Hepatic stellate cell (primary cell): ENCODE measurements at places on chromosomes 7 and 10.
A peak's percentile ranks its signal among the peaks of the same experiment; 100 is the strongest.

DNA sequence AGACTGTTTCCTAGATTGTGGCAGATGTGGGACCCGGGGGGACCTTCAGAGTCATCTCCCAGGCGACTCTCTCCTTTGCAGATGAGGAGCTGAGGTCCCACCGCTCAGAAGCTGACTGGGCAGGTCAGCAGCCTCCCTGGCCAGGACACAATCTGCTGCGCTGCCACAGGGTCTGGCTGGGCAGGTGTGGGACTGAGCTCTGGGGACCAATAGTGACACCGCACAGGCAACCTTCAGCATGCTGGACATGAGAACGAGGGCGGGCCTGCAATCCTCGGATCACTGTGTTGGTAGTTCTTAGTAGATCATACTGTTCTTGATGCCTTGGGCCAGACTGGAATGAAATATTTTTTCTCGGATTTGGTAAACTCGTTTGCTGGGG, 20.5 kb upstream of the CRYGN start:
- no peak for DNase-seq

GRCh38 chr7:139820089-139820488, 9.0 kb upstream of the TBXAS1 start:
- DNase-seq: no peak

- DNase-seq: no peak
Observed at GRCh38 chr7:116957874-116958273, 4.6 kb downstream of the ST7 start.

GRCh38 chr7:80151274-80151665, 16.6 kb downstream of the GNAI1 start:
- DNase-seq: no peak

DNA sequence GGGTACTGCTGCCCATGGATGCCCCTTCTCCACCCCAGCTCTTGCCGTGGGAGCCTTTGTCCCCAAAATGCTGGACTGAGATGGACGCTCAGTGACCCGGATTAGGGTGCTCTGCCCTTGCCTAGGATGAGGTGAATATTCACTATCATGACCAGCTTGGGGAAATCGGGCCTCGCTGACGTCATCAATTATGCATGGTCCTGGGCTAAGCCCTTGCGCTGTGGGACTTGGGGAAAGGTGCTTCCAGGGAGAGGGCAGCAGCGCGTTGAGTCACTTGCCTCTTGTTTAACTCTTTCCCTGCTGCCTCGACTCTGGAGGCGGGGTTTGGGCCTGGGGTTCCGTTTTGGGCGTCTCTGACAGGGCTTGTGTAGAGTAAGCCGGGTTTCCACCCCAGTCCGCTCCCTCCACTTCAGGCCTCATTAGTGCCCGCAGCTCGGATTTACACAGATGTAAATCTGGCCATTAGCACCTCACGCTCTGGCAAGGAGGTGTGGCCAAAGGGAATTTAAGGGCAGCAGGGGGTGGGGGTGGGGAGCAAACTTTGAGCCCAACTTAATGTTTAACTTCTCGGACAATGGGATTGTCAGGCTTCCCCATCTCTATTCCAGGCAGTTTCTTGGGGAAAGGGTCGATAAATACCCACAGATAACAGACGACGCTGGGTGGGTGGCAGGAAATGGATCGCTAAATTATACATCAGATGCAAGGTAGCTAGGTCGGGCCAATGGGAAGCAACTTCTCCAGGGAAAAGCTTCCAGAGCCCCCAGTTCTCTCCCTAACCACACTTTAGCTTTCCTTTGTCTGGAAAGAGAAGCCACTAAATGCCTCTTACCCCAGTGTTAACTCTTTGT, 51.3 kb upstream of the TCF7L2 start:
- no peak for DNase-seq

GRCh38 chr7:132603220-132603833, 27.1 kb upstream of the PLXNA4 start:
- DNase-seq: no peak

- DNase-seq: no peak
Observed at GRCh38 chr10:92164036-92164696, 126.7 kb downstream of the CPEB3 start.

DNA sequence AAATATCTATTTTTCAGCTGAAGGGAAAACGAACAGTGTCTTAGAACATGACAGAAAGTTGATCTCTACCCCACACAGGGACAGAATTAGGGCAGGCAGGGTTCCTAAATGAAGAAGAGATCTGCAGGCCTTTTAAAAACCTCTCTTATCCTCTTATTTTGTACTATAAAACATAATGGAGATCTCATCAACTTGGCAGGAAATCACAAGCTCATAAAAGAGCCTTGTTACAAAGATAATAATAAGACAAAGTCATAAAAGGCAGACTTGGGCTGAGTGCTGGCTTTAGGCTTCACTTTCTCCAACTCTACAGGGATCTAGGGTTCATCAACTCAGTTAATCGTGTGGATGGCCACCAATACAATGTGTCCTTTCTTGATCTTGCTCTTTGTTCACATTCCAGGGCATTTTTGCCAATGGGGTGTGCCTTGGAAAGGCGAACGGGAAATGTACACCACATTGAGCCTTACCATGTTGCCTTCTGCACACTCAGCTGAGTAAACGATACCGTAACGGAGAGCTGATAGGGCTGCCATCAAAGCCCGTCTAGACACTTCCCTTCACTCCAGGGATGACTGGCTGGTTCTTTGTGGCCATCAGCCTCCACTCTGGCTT, 7.1 kb upstream of the TEX36 start:
- DNase-seq: no peak

DNA sequence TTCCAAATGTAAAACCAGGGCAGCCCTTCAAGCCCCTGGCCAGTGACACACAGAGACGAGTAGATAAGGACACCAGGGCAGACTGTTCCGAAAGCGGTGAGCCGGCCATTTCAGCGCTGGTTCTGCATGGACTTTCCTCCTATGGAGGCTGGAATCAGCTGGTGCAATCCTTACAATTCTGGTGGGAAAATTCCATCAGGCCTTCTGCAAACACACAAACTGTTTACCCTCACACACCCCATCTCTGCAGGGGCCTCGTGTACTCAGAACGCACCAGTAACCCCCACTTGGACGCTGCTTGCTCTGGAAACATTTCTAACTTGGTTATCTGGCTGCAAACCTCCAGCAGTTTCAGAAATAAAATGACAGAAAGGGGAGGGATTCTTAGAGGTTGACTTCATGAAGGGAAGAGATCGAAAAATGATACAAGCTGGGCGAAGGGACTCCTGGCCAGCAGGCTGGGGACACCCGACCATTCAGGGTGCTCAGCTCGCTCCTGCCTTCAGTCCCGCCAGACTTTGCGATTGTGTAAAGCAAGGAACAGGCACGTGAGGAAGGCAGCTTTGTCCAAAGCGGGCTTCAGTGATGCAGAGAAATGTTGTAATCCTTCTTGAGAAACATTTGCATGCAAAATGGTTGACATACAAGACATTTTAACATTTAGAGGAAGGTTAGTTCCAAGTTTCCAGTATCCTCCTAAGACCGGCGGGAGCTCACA, 19.7 kb upstream of the SHH start:
- DNase-seq: no peak

GRCh38 chr10:132207536-132208461, 21.1 kb downstream of the DPYSL4 start:
- DNase-seq: no peak

DNA sequence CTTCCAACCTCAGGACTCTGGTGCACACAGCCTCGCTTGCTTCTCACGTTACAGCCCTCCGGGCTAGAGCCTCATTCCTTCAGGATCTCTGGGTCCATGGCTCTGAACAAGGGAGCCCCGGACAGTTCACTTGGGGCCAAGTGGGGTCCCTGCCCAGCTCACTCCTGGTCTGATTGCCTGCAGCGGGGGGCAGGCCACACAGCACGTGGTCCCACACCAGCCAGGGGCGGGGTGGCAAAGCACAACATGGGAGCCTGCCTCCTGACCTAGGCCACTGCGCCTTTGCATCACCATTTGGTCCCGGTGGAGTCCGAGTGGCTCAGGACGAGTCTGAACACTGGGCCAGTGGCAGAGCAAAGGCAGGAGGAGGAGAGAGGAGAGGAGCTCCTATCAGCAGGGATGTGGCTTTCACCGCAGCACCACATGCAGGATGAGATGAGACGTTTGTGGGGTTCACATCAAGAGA, 13.4 kb upstream of the CRYGN start:
- no peak for DNase-seq

- no peak for DNase-seq
Observed at GRCh38 chr7:18756378-18757050, 261.0 kb downstream of the HDAC9 start.

- no peak for DNase-seq
Observed at GRCh38 chr7:84162584-84162983, 32.0 kb downstream of the SEMA3A start.

DNA sequence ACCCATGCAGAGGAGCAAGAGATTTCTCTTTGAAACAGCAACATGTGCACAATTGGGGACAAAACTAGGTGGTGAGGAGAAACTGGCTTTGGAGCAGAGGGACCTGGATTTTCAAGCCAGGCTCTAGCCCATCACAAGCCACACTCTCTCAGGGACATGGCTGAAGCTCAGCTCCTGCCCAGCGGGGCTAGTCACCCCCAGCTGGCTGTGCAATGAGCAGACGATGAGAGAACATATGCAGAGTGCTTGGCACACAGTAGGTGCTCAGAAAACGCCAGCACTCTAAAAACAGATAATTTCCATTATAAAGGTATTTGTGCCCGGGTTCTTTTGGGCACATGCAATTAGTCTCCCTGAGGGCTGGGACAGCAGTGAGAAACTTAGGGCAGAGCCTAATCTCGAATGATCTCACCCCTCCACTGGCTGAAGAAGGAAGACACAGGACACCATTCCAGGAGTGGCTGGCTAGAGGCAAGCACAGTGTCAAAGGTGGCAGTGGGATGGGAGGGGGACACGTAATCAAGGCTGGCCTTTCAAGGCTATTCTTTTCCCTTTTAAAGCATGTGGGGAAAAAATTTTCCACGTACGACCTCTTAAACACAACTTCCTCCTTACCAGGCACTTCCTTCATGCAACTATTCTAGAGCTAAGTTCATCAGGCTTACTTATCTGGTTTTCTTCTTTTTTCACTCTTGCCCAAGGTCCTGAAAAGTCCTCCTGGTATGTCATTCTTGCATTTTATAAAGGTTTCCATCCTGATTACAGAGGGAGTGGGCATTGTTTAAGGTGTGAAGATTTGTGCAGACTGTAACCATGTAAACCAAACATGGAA, 15.1 kb downstream of the FAM53B start:
- no peak for DNase-seq

DNA sequence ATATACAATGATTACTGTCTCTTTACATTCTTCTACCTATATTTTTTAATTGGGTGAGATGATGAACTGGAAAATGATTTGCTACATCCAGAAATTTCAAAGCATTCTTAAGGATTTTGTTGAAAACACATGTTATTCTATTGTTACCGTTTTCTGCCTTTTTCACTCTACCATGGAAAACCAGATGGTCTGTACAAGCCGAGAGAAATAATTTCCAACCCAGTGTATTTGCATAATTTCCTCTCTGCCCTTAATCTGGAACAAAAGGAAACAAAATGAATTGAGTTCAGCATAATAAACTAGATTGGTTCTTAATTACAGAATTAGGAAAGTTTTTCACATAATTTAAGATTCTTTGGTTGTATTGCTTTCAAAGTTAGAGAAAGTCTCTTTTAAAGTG, 211.2 kb downstream of the CACNB2 start:
- DNase-seq: no peak

GRCh38 chr7:1419688-1420087, 39.6 kb downstream of the MICALL2 start:
- DNase-seq: no peak

GRCh38 chr7:4054158-4054557, 627.9 kb upstream of the FOXK1 start:
- no peak for DNase-seq

- DNase-seq: no peak
Observed at GRCh38 chr7:31091924-31092434, 39.9 kb downstream of the ADCYAP1R1 start.

GRCh38 chr10:130400890-130401289, 264.7 kb downstream of the GLRX3 start:
- DNase-seq: no peak

DNA sequence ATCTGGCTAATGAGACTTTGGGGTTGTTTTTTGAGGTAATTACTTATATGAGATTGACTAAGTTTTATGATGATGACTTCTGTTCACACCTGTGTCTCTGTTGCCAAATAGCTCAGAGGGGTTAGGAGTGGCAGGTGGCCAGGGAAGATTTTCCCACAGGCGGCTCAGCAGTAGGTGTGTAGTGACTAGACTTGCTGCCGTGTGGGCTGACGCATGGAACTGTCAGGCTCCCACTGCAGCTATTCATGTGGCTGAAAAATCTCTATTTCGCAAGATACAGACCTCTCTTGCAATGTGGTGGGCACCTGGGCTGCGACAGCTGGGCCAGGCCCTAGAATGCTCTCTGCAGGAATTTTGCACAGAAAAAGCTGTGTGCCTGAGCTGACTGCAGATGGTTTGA, 1.4 kb downstream of the CPA4 start:
- no peak for DNase-seq

DNA sequence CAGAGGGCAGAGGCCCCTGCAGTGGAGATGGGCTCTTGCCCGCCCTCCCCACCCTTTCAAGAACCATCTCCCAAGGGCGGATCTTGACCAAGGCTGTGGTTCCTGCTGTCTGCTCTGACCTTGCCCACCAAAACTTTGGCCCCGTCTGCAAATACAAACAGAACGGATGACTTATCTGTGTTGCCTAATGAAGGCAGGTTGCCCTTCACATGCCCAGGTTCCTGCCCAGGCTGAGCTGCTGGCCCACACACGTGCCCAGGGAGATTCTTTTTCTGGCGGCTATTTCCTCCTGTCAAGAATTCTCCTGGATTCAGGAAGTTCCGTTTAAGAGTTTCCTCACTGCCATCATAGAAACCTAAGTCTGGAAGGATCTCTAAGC, 78.3 kb downstream of the PROSER2 start:
- no peak for DNase-seq

- no peak for DNase-seq
Observed at GRCh38 chr7:20482071-20482470, 133.4 kb upstream of the ABCB5 start.

DNA sequence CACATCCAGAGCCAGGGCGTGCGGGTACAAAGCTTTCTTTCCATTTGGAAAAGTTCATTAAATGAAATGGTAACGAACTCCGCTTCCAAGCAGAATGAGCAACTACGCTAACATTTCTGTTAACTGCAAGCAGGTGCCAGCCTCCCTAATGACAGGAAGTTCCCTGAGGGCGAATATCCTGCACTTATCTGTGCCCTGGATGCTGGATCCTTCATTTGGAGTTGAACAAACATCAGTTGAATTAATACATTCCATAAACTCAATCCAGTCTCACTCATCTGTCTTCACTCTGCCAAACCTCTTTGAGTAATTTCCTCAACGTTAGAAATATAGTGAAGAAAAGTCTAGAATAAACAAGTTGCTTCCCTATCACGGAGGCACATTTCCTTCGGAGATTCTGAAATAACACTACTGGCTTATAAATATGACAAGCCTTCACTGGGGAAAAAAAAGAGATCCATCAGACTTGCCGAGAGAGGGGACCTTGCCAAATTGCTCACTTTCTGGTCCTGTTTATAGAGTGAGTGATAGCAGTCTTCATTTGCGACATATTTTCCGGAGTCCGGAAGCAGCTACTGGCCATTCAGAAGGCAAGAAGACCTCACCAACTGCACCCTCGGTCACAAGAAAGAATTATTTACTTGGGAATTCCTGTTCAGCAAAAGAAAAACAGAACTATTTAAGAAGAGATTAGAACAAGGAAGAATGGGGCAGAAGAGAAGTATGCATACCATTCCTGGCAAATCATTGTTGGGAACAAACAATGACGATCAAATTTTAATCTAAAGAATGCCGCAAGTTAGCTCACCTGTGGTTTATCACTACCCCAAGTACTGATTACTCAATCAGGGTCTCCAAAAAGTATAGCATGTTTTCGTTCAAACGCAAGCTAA, 196.4 kb downstream of the FAM107B start:
- DNase-seq: peak; percentile 66

- no peak for DNase-seq
Observed at GRCh38 chr7:73980206-73980605, 47.8 kb upstream of the ELN start.
